ENCODE measurements at places on chromosomes 7 and 10.

- DNase-seq: no peak
Measured at GRCh38 chr10:24706479-24707118, 17.1 kb downstream of the ARHGAP21 start.

DNA sequence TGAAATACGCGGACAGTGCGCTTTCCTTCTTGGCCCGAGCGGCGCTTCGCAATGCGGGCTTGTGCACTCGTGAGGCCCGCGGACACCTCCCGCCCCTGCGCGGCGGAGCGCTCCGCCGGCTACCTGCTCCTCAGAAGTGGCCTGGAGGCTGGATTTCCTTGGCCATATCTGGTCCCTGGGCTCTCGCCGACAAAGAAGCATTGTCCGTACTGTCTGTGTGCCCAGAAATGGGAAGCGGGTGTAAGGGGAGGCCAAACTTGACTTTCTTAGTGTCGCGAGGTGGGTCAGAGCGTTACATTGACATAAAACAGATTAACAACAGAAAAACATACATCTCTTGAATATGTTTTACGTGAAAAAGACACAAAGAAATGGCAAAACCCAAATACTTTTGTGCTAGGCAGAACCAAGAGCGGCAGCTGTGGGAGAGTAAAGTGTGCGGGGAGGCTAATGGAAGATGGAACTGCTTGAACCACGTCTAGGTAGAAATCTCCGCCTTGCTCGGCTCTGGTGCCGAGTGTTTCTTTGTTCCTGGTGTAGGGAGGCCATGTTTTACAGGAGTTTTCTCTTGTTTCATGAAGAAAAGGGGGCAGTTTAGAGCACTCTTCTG, 1.4 kb downstream of the LANCL2 start:
- DNase-seq: peak; percentile 22

GRCh38 chr10:119762035-119762434, 36.2 kb downstream of the INPP5F start:
- no peak for DNase-seq

DNA sequence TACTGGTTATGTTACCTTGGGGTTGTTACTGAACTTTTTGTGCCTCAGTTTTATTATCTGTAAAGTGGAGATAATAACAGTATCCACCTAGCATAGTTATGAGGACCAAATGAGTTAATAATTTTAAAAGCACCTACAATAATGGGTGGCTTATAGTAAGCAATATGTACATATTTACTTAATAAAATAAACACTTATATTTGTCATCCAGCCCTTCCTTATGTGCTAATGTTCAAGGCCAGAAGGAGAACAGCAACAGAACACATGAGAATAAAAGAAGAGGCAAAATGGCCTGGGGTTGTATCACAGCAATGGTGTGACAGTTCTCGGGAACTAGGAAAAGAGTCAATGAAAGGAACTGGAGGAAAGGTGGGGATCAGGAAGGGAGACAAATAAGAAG, 255.4 kb upstream of the LRGUK start:
- DNase-seq: no peak

DNA sequence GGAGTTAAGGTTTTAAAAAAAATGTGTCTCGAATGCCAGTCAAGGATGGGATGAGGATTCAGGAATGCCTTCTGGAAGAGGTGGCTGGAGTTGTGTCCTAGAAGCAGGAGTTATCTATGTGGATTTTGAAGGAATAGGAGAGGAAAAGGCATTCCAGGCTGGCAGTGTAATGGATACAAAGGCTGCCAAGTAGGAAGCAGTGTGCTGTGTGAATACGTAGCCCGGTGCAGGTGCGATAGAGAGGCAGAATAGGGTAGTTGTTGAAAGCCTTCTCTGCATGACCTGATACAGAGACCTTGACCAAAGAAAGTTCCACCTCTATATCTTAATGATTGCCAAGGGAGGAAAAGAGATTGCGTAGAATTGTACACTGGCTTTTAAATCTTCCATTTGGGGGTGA, 128.1 kb upstream of the ITGB1 start:
- no peak for DNase-seq

DNA sequence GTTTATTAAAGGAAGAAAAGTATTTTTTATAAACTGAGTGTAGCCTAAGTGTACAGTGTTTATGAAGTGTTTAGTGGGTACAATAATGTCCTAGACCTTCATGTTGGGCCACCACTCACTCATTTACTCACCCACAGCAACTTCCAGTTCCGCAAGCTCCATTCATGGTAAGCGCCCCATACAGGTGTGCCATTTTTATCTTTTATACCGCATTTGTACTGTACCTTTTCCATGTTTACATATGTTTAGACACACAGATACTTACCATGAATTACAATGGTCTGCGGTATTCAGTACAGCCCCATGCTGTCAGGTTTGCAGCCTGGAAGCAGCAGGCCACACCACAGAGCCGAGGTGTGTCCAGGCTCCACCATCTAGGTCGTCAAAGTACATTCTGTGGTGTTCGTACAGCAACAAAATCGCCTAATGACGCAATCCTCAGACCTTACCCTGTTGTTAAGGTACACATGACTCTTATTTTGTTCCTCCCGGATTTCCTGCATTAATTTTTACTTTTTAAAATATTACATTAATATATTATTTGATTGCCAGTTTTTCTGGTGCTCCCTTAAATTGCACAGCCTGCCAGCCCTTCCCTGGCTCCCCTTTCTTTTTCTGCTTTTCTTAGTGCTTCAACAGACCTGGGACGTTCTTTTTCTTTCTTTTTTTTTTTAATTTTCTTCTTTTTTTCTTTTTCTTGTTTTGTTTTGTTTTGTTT, 881 bp upstream of the SSBP1 start:
- DNase-seq: no peak

DNA sequence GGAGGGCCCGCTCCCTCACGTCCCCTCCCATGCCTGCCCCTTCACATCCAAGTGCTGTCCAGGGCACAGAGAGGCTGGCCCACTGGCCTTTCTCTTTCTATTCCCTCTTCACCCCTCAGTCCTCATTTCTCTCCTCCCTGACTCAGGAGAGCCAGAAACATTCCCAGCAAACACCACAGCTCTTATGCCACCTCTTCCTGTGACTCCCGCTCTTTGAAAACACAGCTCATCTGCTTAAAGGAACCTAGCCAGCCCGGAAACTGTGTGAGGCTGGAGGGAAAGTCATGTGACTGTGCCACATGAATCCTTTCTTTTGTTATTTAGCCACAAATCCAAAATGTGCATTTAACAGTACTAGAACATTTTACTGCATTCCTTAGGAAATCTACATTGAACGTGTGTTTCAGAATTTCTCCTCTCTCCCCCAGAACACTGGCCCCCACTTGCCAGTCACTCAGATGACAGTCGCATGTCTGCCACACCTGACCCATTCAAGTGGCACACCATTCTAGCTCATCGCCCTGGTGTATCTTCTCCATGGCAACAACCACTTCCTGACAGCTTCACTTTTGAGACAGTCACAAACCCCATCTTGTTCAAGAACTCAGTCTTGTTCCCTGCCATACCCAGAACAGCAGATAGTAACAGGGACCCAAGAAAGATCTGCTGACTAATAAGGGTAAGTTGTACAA, 42.8 kb downstream of the GRB10 start:
- DNase-seq: peak; percentile 5

DNA sequence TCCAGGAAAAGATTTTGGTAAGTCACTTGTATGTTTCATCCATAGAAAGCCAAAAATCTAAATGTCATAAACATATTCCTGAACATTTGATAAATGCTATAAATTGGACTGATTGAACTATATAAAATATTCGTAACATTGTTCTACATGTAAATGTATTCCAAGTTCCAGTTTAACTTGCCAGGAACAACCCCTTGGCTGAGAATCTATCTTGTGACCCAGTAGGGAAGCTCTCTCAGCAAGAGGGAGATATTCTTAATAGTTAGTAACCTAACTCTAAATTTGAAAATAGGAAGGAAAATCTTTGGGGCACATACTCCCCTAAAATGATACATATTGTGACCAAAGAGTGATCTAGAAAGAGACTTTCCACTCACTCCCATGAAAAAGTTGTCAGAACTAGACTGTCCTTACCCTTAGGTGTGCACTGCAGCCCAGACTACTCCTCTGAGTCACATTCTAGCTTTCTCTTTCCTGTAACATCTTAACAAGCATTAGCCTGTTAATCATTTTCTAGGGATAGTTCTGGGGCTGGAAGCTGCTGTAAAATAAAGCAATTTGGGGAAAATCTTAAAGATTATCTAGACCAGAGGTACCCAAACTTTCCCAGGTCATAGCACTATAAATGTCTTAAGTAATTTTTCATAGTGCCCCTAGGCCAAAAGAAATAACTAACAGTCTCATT, 73.7 kb upstream of the SKAP2 start:
- DNase-seq: no peak

DNA sequence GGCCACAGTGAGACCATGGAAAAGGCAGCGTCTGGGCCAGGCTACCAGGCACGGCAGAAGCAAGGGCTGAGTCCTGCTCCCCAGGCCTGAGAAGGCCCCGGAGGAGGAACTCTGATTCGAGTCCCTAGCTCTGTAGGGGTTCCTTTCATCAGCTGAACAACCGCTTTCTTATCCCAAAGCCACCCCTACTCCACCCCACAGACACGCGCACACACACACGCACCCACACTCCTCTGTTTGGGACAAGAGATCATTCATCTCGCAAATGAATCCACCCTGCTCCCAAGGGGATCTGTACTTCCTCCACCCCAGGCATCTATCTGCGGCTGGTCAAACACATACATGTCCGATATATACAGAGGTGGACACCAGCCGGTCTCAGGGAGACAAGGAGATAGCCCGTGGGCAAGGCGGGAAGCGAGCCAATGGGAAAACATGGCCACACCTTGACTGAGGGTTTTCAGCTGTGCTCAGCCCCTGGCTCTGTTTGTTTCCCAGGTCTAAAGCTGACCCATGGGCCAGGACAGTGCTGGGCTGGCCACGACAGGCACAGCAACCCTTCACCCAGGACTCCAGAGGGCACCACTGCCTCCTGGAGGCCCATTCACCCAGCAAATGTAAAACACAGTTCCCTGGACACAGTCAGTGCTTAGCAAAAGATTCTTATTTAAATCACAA, 7.3 kb downstream of the ZCCHC24 start:
- no peak for DNase-seq

GRCh38 chr10:77946084-77946483, 19.5 kb upstream of the DLG5 start:
- DNase-seq: no peak

DNA sequence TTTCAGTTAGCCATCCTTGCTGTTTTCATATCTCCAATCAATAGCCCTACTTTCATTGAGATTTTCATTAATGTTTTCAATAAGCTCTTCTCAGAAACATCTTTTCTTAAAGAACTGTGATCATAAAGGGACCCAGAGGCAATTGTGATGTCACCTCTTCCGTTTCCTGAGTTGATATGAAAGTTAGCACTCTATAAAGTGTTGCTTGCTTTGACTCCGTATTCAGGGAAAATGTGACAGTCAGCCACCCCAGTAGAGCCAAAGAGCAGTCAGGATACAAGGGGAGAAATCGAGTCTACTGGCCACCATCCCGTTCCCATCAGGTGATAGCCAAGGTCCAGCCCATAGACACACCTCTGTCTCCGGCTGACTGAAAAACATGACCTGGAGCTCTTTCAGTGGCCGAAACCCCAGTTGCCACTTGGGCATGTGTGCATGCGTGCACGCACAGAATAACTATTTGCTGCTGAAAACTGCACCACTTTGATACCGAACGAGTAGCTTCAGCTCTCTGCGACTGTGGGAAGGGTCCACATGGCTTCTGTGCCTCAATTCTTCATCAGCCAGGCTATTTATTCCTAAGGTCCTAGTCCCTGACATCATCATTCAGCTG, 291.4 kb downstream of the USP6NL start:
- no peak for DNase-seq

DNA sequence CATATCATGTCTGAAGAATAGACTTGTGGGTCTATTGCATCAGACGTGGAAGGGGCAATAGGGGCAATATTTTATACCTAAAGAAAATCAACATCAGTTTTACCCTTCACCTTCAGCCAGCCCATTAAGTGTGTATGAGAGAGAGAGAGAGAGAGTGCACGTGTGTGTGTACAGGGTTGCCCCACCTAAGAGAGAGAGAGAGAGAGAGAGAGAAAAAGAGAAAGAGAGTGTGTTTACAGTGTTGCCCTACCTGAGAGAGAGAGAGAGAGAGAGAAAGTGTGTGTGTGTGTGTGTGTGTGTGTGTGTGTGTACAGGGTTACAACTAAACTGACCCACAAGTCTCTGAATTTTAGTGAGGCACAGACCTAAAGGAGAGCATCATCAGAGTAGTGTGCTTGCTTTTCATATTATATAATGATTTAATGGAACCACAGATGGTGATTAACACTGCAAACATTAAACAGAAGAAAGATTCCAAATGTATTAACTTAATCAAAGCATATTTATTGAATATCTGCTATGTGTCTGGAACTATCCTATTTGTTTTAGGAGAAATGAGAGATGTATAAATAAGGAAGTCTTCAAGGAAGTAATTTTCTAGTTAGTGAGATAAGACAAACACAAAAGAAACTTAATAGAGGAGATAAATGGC, 66.8 kb downstream of the CD36 start:
- no peak for DNase-seq

DNA sequence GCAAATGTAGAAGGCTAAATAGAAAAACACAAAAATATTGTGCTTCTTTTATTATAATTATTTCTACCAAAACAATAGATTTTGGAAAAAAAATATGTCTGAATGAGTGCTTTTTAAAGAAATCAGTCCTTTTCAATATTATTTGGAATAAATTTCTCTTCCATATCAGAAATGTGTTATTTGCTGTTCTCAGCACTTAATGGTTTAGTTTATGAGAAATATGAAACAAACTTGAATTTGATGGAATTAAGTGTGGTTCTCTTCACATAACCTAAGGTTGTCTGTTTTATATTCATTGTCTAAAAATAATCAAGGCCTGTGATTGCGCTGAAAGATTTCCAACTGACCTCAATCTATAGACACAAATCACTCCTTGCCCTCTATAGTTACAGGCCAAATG, 203.0 kb downstream of the COBL start:
- no peak for DNase-seq
